ENCODE measurements at places on chromosomes 5 and 9.
A peak's percentile ranks its signal among the peaks of the same experiment; 100 is the strongest.

DNA sequence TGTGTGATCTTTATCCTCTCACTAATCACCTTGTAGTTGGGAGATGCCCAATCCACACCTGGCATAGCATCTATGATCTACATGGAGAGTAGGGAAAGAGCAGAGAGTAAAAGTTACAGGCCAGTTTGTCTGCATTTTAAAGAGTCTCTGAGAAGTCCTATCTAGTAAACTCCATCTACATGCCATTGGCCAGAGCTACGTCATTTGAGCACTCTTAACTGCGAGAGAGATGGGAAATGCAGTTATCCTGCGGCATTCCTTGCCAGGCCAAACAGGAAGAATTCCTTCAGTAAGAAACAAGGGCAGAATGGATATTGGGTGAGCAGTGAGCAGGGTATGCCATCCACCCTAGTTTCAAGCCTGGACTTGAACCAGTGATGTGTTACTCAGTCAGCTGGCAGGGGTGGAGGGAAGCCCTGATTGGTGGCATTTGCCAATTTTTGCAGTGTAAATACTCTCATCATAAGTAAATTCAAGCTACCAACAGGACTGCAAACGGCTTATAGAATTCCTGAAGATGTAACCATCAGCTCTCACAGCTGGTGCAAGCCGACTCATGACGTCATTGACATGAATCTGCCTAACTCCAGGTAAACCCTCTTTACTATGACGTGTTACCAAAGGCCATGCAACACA, 156.8 kb upstream of the MSX2 start:
- no peak for DNase-seq

DNA sequence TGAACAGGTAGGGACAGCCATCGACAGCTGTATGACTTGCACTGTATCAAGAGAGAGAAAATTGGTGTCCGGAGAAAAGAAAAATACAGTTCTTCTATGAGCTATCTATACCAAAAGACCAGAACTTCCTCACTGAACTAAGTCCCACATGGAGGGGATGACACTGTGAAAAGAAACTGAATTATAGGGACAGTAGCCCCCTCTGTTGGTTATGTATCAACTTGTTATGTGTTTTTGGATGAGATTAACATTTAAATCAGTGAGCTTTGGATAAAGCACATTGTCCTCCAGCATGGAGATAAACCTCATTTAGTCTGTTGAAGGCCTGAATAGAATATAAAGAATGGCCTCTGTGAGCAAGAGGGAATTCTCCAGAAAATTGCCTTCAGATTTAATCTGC, 176.6 kb upstream of the SH3GL2 start:
- DNase-seq = no peak

DNA sequence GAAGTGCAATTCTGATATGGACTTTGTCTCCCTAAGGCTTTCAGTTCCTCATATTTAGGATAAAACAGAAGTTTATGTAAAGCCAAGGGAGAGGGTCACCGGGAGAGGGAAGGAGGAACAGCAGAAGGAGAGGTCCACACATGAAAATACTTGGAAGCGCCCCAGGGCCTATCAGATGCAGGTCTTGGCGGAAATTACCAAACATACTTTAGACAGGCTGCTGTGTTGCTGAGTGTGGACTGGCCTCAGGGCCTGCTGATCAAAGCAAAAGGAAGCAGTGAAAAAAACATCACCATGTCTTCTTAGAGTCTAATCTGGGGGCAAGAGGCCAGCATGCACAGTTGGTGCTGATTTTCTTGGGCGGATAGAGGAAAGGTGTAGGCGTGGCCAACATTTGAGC, 14.1 kb upstream of the NTRK2 start:
- DNase-seq = no peak

- DNase-seq = no peak
Measured at GRCh38 chr5:144484124-144484897, 313.6 kb downstream of the KCTD16 start.

- DNase-seq = no peak
Measured at GRCh38 chr9:75128535-75128934, 40.2 kb downstream of the OSTF1 start.

DNA sequence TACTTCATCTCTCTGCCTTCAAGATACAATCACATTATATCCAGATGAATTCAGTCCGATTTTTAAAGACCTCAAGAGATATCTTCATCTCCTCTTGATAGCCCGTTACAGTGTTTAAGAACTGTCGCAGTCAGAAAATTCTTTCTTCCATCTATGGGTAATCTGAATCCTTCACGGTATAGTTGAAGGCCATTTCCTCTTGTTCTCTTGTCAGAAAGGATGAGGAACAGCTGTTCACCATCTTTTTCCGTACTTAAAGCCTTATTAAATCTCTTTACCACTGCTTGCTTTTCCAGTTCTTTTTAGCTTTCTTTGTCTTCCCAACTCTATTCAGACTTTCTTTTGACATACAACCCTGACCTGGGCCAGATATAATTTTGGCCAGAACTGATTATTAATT, 121.8 kb downstream of the XRCC4 start:
- DNase-seq = peak; percentile 20

Data from right kidney (tissue), 9 donors.